Daoy (cell line): ENCODE measurements at places on chromosomes 1 and 21. TPM values are rescaled to one million over a fixed set of nuclear protein-coding genes. Genes with fewer than 3 reads are reported as not detected.

DNA sequence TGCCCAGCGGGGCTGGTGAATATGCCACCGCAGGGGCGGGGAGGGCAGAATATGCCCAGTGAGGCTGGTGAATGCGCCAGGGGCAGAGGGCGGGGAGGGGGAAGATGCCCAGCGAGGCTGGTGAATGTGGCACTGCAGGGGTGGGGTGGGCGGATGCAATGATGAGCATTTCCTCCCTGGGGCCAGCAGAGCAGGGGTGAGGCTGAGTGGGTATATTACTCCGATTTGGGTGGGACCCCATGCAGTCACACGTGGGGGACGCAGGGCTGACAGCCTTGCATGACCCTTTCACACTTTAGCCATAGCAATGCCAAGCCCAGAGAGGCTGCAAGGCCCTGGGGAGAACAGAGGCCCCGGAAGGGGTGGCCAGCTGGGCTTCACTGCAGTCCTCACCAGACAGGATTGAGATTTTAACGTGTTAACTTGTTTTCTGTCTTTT is 9.3 kb upstream of the SLX9 start:
- peak; percentile 34 for DNase-seq

DNA sequence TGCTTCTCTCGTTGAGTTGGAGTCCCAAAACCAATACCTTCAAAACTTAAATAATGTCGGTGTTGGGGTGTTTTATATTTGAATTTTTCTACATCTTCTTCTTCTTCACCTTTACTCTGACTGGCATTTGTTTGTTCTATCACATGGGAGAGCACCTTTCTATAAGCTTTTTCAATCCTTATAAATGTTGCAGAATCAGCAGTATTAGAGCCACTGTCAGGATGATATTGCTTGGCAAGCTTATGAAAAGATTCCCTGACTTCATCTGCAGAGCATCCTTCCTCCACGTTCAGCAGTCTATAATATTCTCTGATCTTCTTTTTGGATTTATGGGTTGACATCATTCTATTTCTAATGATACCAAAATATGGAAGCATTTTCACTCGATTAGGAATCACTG is 2.6 kb downstream of the DNAJC28 start:
- DNase-seq: no peak

DNA sequence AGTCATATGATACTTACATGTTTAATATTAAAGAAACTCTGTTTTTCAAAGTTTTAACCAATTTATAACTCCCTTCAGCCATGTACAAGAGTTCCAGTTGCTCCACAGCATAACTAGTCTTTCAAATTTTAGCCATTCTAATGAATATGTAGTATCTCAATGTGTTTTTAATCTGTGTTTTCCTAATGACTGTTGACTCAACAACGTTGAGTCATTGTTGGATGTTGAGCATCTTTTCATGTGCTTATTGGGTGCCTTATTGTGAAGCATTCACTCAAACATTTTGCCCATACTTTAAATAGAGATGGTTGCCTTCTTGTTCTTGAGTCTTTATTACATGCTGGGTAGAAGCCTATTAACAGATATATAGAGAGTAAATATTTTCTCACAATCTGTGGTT is 240.2 kb upstream of the LYPLAL1 start:
- DNase-seq: peak; percentile 11

- DNase-seq: peak; percentile 72
Measured at GRCh38 chr1:117171900-117172511, 38.7 kb downstream of the VTCN1 start.

DNA sequence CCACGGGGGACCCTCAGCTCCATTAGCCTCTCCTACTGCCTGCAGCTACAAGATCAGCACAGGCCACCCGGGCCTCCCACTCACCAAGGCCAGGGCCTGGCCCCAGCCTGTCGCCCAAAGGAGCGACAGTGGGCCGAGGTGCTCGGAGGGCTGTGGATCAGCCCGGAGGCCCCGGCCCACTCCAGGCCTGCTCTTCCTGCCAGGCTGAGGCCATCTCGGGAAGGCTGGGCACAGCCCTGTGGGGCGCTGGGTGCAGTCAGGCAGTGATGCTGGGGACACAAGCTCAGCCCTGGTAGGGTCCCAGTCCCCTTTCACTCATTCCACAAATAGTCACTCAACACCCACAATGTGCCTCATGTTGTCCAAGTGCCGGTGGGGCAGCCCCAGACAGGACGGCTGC is 58.8 kb downstream of the CASZ1 start:
- DNase-seq: no peak

DNA sequence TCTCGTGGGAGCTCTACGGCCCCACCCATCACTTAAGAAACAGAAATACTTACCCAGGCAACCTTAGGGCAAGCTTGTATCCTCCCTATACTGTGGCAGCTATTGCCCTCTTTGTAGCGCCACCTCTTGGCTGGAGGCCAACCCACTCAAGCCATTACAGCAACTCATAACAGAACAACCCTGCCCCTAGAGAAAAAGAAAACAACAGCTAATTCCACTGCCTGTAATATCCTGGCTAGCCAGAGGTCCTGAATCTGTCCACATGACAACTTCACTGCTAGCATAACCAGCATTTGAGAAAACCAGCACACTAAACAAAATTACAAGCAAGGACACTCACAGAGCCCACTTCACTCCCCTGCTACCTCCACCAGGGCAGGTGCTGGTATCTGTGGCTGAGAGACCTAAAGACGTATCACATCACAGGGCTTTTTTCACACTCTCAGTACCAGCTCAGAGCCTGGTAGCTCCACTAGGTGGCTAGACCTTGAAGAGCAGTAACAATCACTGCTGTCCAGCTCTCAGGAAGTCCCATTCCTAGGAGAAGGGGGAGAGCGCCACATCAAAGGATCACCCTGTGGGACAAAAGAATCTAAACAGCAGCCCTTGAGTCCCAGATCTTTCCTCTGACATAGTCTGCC is 14.5 kb upstream of the MX1 start:
- DNase-seq: peak; percentile 27

DNA sequence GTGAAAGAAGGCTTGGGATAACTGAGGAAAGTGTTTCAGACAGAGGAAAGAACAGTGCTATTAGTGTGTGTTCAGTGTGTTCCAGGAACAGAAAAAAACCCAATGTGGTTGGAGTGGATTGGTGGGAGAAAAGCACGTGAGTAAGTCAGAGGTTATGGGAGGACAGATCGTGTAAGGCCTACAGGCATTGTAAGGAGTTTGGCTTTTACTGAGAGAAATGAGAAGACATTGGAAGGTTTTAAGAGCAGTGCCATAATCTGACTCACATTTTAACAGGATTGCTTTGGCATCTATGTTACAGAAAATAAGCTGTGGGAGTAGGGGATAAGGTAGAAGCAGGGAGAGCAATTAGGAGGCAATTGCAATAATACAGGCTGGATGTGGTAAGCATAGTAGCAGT is 4.8 kb downstream of the ARPC5 start:
- no peak for DNase-seq

- no peak for DNase-seq
Measured at GRCh38 chr1:34549199-34549598, 205.6 kb upstream of the GJB5 start.

DNA sequence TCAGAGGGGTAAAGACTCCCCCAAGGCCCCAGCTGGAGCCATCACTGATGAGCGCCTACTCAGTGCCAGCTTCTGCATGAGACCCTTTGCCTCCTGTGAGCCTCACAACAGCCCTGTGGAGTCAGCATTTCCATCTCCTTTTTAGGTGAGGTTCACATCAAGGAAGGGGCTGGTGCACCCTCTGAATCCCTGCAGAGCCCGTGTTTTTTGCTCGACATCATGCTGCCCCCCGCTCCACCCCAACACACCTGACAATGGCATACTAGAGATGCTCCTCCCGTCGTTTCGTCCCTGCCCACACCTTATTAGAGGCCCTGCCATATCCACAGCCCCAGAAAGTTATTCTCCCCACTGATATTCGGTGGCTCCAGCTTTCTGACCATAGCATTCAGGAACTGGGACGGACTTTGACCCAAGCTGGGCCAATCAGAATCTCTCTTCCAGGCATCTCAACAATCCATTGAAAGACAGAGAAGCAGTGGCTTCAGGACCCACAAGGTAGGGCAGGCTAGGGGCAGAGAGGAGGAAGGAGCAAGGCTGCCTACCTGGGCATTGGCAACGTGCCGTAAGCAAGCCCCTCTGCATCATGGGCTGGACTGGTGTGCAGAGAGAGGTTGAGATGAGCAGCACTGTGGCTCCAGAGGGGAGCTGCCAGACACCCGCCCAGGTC is 32.7 kb downstream of the EPHA10 start:
- DNase-seq: no peak

GRCh38 chr1:111402083-111402482 is 25.5 kb downstream of the OVGP1 start:
- no peak for DNase-seq

- no peak for DNase-seq
Measured at GRCh38 chr1:182641561-182641960, 37.4 kb upstream of the RGS16 start.

DNA sequence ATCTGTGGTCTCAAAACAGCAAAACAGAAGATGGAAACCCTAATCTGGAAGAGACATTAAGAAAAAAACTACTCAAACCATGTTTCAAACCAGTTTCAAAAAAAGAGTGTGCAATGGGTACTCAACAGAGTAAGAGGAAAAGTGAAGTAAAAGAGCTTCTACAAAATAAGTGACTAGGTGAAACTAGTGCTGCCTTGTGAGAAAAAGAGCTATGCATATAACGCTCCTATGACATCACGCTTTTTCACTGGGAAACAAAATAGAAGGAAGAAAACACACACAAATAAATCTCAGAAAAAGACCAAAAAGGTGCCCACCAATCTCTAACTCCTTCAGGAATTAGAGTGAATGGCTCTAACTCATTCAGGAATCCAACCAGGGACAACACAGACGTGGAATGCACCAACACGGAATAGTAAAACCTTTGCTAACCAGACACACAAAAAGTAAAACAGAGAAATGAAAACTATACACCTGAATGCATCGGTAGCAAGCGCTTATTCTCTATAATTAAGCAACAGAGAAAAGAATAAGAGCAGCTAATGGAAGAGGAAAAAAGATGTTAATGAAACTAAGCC is 1.3 kb downstream of the FOXJ3 start:
- DNase-seq: no peak

DNA sequence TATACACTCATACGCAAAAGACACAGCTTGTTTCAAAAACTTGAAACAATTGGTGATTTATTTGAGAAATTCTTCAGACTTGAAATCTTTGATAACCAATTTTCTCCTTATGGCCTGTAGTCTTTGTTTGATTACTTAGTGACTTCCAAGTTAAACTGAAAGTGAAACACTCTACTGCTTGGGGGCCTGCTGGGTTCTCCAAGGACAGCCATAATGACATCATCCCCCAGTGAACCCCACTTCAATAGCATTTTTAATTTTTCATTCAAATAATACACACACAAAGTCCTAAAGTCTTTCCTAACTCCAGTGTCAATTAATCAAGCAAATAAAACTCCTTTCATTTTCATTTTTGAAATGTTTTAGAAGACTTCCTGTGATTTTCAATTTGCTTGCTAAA is 59.2 kb downstream of the KRTAP19-8 start:
- peak; percentile 14 for DNase-seq

DNA sequence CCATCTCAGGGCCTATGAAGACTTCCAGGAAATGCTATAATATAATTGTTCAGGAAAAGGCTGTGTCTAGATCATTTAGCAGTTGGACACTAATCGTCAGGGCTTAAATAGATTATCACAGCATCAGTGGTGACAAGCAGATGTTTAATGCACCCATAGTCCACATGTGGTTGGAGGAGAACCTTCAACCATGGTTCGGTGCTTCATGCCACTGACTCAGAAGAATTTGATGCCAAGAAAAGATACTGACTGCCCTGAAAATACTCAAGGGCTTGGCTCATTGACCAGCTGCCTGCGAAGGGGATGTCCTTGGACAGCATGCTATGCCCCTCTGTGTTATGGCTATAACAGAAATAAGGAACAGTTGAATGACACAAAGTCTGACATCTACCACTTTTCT is 175.7 kb downstream of the HHIPL2 start:
- DNase-seq: peak; percentile 24

DNA sequence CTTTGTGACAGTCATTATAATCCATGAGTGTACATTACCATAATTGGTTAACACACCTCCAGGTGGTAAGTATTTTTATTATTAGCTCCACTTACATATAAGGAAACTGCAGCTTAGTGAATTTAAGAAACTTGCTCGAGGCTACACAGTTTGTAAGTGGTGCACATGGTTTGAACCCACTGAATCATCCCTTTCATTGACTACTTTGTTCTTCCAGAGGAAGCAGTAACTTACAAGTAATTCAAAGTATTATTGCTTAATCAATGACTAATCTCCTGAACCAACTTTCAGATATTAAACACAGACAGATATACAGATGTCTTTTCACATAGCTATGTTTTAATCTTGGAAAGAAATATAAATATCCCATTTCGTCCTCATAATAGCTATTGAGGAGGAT is 18.7 kb upstream of the CLDN8 start:
- DNase-seq: no peak

GRCh38 chr1:203322500-203323179 is 17.3 kb downstream of the BTG2 start:
- DNase-seq: no peak

GRCh38 chr1:44505210-44505993 is 100.3 kb downstream of the RNF220 start:
- DNase-seq: no peak

DNA sequence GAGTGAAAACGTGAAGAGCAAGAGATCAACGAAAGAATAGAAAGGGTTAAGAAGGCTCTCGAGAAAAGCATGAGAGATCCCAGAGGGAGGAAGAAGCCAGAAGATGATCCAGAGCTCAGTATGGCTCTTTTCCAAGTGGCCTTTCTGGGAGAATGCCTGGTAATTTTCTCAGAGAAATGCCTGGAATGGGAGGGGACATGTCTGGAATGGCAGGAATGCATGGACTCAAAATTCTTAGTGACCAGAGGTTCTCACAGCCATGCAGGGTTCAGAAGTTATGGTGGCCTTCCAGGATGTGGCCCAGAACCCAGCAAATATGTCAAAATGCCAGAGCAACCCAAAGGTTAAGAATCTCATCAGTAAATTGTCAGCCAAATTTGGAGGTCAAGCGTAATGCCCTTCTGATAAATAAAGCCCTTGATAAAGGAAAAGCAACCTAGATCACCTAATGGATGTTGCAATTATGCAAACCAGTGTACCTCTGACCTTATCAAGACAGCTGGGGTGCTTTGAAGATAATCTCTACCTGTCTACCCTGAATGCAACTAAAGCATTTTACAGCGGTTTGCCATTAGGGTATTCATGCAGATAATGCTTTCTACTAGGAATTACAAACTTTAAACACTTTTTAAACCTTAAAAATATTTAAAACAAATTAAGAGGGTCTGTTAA is 53.1 kb downstream of the NBPF6 start:
- DNase-seq: peak; percentile 48

- DNase-seq: no peak
Measured at GRCh38 chr1:232806186-232806510, 932 bp downstream of the MAP10 start.

The HEYL gene
- total RNA-seq: not detected in 2 replicates

The COL16A1 gene
- total RNA-seq: 28.7 and 38.2 TPM in 2 replicates

The ETV3L gene
- total RNA-seq: not detected in 2 replicates

The KRTAP13-2 gene
- total RNA-seq: not detected in 2 replicates

The PLEKHA6 gene
- 0.29 and 0.83 TPM in 2 replicates for total RNA-seq

The NUDT4B gene
- 5.7 and 30.9 TPM in 2 replicates for total RNA-seq

The DISP3 gene
- 0.11 and 0.48 TPM in 2 replicates for total RNA-seq

The FAM177B gene
- total RNA-seq: not detected in 2 replicates

The ZNF683 gene
- total RNA-seq: not detected in 2 replicates

The OR14K1 gene
- total RNA-seq: not detected in 2 replicates
